ENCODE measurements at places on chromosomes 11 and 22.

- no peak for DNase-seq
These were observed 20.2 kb upstream of the FEZ1 start for GRCh38 chr11:125516245-125516644.

DNA sequence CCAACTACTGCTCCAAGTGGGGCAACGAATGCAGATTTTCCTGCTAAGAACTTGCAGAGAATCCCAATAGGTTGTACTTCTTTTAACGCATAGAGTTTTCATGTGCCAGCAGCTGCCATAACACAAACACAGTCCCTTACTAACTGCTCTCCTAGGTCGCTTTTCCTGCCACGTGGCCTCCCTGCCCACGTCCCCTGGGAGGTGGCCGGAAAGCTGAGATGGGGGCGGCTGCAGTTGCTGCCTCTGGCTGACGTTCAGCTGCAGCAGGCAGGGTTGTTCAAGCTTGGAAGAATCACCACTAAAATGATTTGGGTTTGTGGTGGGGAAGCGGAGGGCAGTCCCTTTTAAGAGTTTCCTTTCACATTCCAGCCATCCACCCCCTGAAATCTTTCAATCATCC, 39.3 kb downstream of the ZNF202 start:
- no peak for DNase-seq

DNA sequence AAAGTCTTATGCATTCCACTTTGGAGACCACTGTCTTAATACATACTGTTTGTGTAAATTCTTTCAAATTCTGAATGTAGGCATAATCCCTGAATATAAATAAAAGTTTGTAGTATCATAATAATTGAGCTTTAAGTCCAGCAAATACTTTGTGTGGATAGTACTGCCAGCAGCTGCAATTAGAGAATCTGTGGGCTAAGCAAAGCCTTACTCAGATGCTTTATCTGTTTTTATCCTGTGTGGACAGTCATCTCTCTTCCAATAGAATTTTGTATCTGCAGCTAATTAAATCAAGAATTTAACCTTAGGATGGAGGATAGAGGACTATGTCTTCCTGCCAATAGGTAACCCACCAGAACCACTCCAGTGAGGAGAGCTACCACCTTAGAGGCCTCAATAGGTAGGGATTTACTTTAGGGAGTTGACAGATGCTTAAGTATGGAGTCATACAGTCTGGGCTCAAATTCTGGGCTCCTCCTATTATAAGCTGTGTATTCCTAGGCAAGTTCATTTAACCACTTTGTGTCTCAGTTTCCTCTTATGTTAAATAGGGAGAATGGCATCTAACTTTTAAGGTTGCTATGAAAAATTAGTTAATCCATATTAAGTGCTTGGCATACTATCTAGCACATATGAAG, 71.1 kb downstream of the STIM1 start:
- no peak for DNase-seq

DNA sequence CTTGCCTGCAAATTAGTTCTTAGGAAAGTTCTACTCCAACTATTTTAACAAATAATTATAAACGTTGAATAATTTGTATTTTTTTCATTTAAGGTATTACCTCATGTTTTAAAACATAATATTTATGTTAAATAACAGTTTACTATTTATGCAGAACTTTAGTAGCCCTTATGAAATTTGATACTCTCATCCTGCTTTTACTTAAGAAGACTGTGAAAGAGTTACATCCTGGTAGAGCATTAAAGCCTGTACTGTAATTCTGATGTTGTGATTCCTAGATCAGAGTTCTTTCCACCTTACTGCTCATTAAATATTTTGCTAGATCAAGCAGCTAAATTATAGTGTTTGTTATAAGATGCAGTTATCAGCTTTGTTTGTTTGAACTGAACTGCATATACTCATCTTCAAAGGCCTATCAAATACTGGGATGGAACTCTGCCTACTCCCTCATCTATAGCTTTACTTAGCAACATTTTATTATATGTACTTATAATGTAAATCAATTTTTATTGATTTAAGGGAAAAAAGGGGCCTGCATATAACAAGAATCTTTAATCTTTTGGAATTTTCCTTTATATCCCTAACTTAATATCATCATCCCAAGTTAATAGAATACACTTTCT, 304.2 kb downstream of the DYNC2H1 start:
- DNase-seq: no peak

- no peak for DNase-seq
These were observed 12.2 kb downstream of the MOV10L1 start for GRCh38 chr22:50101870-50102565.

DNA sequence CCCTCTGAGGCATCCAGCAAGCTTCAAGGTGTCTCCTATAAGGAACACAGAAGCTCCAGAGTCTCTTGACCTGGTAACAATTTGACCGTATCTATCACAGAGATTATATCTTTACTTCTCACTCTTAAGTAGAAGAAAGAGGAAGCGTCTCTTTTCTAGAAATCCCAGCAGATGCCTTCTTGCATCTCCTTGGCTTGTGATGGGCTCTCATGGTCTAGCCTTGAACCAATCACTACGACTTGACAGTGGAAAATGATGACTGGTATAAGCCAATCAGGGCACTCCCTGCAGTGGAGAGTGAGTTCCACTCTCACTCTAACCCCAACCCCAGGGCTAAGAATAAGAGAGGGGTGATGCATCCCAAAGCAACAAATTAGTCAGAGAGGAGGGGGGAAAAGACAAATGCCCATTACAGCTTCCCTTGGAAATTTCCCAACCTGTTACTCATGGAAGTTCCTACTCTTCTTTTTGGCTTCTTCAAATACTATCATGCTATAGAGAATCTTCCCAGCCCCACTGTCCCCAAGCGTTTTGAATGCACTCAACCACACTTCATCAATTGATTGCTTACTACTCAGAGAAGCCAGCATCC, 293.5 kb downstream of the MN1 start:
- no peak for DNase-seq

GRCh38 chr11:124877910-124878758, 12.9 kb downstream of the ROBO3 start:
- DNase-seq: no peak

DNA sequence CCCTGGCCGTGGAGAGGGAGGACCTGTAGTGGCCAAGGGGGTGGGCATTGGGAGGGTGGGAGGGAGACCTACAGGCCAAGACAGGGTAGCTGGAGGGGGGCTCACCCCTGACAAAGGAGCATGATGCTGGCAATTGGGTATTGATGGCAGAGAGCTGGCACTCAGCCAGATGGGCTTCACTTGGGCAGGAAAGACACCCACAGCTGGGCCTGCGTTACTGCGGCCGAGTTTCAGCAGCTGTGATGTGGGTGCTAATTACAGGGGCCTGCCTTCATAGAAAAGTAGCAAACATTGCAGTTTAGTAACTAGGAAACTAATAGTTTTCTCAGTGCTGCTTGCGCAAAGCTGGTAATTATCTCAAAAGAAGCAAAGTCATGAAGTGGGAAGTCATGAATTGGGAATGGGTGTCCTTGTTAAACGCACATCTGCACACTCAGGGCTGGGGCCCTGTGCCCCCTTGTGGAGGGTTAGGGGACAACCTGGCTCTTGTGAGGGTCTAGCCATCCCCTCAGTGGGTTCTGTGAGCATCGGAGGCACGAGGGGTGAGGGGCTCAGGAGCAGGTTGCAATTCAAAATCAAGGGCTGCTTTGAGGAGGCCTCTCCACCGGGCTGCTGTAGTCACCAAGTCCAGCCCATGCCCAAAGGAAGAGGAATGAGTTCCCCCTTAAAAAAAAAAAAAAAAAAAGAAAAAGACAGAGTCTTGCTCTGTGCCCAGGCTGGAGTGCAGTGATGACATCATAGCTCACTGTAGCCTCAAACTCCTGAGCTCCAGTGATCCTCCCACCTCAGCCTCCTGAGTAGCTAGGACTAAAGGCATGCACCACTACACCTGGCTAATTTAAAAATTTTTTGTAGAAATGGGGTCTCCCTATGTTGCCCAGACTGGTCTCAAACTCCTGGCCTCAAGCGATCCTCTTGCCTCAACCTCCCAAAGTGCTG, 24.4 kb upstream of the TXNRD2 start:
- no peak for DNase-seq

DNA sequence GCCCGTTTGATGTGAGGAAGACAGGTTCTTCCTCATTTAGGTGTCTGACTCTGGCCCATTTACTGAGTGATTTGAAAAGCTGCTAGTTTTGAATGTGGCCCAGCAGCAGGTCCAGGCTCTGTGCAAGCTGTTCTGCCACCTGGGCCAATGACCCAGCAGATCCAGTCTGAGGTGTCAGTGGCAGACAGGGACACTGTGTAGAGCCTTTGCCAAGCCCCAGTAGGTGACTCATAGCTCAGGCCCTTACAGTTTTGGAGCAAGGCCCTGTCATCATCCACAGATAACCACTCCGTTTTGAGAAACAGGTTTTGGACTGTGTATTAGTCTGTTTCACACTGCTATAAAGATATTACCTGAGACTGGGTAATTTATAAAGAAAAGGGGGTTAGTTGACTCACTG, 23.9 kb downstream of the TSPAN32 start:
- DNase-seq: no peak

- DNase-seq: no peak
These were observed 169.8 kb upstream of the TENM4 start for GRCh38 chr11:79610678-79611077.

DNA sequence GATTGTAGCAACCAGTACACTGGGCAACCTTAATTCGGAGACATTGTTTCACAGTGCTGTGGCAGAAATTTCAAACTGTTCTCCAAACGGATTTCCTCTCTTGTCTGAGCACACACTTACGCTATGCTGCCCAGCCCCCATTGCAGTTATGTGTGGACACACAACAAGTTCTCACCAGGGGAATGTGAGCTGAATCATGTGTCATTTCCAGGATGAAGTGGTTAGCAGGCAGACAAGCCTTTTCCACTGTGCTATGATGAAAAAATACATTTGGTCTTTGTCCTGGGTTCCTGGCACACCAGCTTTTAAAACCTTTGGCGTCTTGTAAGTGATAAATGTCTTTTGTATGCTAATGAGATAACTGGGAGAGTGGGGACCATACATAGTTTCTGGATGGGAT, 46.9 kb upstream of the SYT9 start:
- no peak for DNase-seq

DNA sequence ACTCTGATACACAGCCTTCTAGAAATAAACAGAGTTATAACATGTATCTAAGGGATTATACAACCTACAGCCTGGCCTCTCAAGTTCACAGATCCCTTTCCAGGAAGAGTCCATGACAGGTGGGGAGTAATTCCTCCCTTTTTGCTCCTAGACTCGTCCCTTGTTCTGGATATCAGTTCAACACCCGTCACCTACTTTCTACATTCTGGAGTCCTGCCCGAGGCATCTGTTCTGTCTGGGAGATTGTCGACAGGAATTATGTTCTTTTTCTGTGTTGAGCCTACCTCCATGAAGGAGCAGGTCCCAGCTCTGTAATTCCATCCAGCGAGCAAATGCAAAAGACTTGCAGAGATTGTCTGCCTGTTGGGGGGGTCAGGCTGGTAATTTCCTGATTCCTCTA, 224.6 kb upstream of the NTM start:
- DNase-seq: no peak

- no peak for DNase-seq
These were observed 31.4 kb upstream of the BRSK2 start for GRCh38 chr11:1358286-1358685.

- peak; percentile 13 for DNase-seq
These were observed 67.7 kb downstream of the BCL2L13 start for GRCh38 chr22:17705951-17706900.

GRCh38 chr11:77672264-77672663, 34.7 kb upstream of the CLNS1A start:
- no peak for DNase-seq

GRCh38 chr11:79321263-79321662, 119.6 kb downstream of the TENM4 start:
- no peak for DNase-seq

- DNase-seq: no peak
These were observed 126.4 kb upstream of the E2F8 start for GRCh38 chr11:19366992-19367709.
